Uterus (tissue), 4 donors: ENCODE measurements at places on chromosomes 3 and 15. TPM values are rescaled to one million over a fixed set of nuclear protein-coding genes. Genes with fewer than 3 reads are reported as not detected.
A peak's percentile ranks its signal among the peaks of the same experiment; 100 is the strongest.

GP9 gene
- total RNA-seq: not detected

IL17RB gene
- not detected for total RNA-seq

GPR15 gene
- not detected for total RNA-seq

ACKR2 gene
- 3.1 TPM for total RNA-seq

SCN11A gene
- total RNA-seq: not detected

NTRK3 gene
- total RNA-seq: 6.9 TPM

- H3K27me3 ChIP-seq: no peaks in the 10 kb centered on the region
- H3K4me1 ChIP-seq: no peaks in the 10 kb centered on the region
- no peak overlapping the region for H3K4me3 ChIP-seq
- no peaks in the 10 kb centered on the region for H3K36me3 ChIP-seq
- DNase-seq: no peak
- no peak overlapping the region for H3K27ac ChIP-seq
These were observed 109.1 kb downstream of the BDH1 start for GRCh38 chr3:197446700-197447056.

DNA sequence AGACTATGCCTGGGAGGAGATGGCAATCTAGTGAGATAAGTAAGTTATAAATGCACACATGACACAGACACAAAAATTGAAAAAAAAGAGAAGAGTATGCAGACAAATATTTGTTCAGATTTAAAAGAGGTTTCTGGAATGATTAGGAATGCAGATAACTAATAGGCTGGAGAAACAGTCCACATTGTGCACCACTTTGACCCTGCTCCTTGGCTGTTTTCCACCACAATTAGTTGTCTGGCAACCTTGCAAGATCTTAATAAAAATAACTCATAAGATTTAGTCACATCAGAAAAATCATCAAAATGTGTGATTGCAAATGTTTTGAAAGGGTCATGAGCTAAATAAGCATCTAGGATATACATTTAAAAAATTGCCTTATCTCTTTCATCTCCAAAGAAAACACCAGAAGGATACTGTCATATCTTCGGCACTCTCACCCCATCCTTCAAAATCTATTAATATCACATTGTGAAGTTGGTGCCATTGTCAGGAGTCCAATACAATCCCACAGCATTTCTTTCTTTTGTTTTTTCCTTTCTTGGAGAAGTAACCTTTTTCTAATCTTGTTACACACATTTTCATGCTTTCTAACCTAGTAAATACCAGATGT lies 153.7 kb upstream of the KCNMB2 start:
- H3K27ac ChIP-seq: no peak overlapping the region
- no peak for DNase-seq
- no peaks in the 10 kb centered on the region for H3K27me3 ChIP-seq
- no peak overlapping the region for H3K4me3 ChIP-seq

- no peaks in the 10 kb centered on the region for H3K27me3 ChIP-seq
- peaks cover 5% of the 10 kb centered on the region for H3K4me1 ChIP-seq
- peak overlapping the region; percentile 48 for H3K27ac ChIP-seq
- DNase-seq: no peak
- no peaks in the 10 kb centered on the region for H3K36me3 ChIP-seq
These were observed 150.8 kb upstream of the DPH6 start for GRCh38 chr15:35696767-35697231.

GRCh38 chr15:95409626-95410310 lies 920.7 kb upstream of the NR2F2 start:
- H3K27ac ChIP-seq: no peak overlapping the region
- H3K4me1 ChIP-seq: no peaks in the 10 kb centered on the region
- H3K4me3 ChIP-seq: no peak overlapping the region
- H3K36me3 ChIP-seq: no peaks in the 10 kb centered on the region

DNA sequence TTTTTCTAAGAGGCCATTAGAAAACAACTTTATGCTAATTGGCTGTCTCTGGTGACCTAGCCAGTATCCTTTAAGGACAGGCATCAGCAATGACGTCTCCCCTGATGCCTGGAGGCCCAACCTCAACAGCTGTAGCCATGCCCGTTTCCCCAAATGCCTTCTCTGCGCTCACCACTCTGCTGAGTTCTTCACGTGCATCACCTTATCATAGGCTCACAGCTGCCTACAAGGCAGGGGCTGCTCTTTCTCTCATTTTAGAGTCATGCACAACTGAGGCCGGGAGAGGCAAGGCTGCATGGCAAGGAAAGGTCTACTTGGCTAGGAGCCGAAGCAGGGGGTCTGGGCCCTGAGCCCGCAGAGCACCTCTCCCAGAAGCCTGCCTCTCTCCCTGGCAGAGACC lies 43.9 kb upstream of the SEC13 start:
- no peaks in the 10 kb centered on the region for H3K4me1 ChIP-seq
- no peaks in the 10 kb centered on the region for H3K36me3 ChIP-seq
- no peak for DNase-seq
- H3K4me3 ChIP-seq: no peak overlapping the region

- DNase-seq: no peak
- peaks cover 2% of the 10 kb centered on the region for H3K4me1 ChIP-seq
- H3K4me3 ChIP-seq: no peak overlapping the region
- no peaks in the 10 kb centered on the region for H3K27me3 ChIP-seq
- H3K27ac ChIP-seq: peak overlapping the region; percentile 81
- H3K36me3 ChIP-seq: no peaks in the 10 kb centered on the region
These were observed 28.7 kb upstream of the TRAK1 start for GRCh38 chr3:42062464-42062863.

DNA sequence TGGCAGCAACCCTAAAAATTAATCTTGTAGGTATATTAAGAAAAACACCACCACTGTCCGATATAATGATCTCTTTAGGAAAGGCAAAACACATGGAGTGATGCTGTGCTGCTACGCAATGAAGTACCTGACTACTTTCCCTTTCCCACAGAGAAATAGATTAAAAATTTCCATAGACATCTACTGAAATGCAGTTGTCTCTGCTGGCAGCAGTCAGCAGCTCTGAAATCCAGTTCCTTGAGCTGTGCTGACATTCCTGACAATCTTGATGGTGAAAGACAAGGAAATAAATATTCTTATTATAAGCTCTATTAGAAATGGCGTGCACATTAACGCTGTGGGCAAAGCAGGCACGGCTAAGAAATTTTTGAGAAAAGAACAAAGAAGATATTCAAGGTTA lies 287.6 kb downstream of the IL5RA start:
- no peak overlapping the region for H3K4me3 ChIP-seq
- H3K27me3 ChIP-seq: no peaks in the 10 kb centered on the region
- H3K4me1 ChIP-seq: no peaks in the 10 kb centered on the region
- no peak overlapping the region for H3K27ac ChIP-seq
- no peaks in the 10 kb centered on the region for H3K36me3 ChIP-seq
- no peak for DNase-seq

- no peaks in the 10 kb centered on the region for H3K4me1 ChIP-seq
- no peak overlapping the region for H3K4me3 ChIP-seq
- H3K36me3 ChIP-seq: no peaks in the 10 kb centered on the region
- DNase-seq: no peak
- no peak overlapping the region for H3K27ac ChIP-seq
- H3K27me3 ChIP-seq: no peaks in the 10 kb centered on the region
These were observed 8.9 kb downstream of the PRKCD start for GRCh38 chr3:53169832-53170324.

- H3K27me3 ChIP-seq: no peaks in the 10 kb centered on the region
These were observed 133.2 kb upstream of the TOPAZ1 start for GRCh38 chr3:44108481-44108880.

GRCh38 chr3:71102111-71102983 lies 481.2 kb downstream of the FOXP1 start:
- peaks cover 12% of the 10 kb centered on the region for H3K4me1 ChIP-seq
- DNase-seq: no peak
- peak overlapping the region; percentile 37 for H3K27ac ChIP-seq

DNA sequence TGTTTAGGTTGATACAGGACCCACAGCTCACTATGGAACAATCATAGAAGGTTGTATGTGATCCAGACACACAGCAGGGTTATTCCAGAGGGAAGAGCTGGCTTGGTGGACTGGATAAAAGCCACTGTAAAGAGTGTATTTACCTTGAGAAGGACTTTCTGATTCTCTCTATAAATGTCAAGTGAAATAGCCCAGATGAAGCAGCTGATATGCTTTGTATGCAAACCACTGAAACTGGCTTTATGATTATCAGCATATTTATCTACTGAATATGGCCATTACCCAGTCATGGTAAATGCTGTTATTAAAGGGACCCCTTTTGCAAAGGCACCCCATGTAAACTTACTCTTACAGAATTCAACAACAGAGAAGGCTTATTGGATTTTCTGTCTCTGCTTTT lies 28.1 kb downstream of the C3orf80 start:
- no peaks in the 10 kb centered on the region for H3K4me1 ChIP-seq
- H3K36me3 ChIP-seq: no peaks in the 10 kb centered on the region
- no peak for DNase-seq
- no peaks in the 10 kb centered on the region for H3K27me3 ChIP-seq
- no peak overlapping the region for H3K4me3 ChIP-seq

DNA sequence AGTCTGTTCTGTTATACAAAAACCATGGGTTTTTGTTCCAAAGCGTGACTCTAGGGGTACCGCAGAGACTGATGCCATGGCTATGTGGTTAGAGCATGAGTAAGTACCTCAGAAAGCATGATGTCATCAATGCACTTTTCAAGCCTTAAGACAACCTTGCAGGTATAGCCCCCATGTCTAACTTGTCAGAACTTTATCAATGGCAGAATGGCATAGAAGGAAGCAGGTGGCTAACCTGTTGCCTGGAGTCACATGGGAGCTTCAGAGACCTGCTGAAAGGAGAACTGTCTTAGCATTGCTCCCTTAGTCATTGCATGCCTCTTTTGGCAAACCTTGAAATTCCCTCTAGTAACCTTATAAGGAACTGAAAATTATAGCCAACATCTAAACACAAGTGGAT lies 52.5 kb downstream of the EOMES start:
- no peak for DNase-seq
- no peaks in the 10 kb centered on the region for H3K36me3 ChIP-seq
- H3K27ac ChIP-seq: no peak overlapping the region

DNA sequence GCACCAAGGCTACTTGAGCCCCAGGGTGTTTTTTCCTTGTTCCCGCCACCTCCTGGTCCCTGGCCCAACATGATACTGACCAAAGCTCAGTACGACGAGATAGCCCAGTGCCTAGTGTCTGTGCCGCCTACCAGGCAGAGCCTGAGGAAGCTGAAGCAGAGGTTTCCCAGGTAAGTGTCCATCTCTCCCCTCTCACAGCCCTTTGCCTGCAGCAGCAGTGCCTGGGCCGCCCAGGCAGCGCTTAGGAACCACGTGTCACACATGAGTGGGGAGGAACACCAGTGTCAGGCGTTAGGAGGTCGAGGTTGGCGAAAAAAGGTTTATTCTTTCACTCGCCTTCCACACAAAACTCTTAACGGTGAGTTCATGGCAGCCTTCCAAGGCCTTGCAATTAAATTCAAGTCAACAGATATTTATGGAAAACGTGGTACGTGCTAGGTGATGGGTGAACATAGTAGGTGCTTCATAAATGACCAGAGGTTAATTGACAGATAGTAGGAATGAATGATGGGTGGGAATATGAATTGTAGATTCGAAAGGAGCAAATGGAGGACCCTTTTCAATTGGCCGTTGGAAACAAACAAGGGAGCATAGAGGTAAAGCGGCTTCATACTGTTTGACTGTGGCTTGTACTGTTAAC lies 486 bp downstream of the CDIN1 start:
- no peaks in the 10 kb centered on the region for H3K27me3 ChIP-seq
- peak overlapping the region; percentile 89 for H3K27ac ChIP-seq
- H3K4me3 ChIP-seq: peak overlapping the region; percentile 82
- DNase-seq: no peak
- no peaks in the 10 kb centered on the region for H3K4me1 ChIP-seq

- H3K4me1 ChIP-seq: no peaks in the 10 kb centered on the region
- H3K27me3 ChIP-seq: no peaks in the 10 kb centered on the region
- H3K4me3 ChIP-seq: no peak overlapping the region
- no peak for DNase-seq
These were observed 616.7 kb upstream of the NAALADL2 start for GRCh38 chr3:174242311-174243041.

GRCh38 chr15:101702077-101702476 lies 22.2 kb downstream of the TARS3 start:
- H3K36me3 ChIP-seq: no peaks in the 10 kb centered on the region
- no peaks in the 10 kb centered on the region for H3K27me3 ChIP-seq
- no peak overlapping the region for H3K27ac ChIP-seq
- no peaks in the 10 kb centered on the region for H3K4me1 ChIP-seq

DNA sequence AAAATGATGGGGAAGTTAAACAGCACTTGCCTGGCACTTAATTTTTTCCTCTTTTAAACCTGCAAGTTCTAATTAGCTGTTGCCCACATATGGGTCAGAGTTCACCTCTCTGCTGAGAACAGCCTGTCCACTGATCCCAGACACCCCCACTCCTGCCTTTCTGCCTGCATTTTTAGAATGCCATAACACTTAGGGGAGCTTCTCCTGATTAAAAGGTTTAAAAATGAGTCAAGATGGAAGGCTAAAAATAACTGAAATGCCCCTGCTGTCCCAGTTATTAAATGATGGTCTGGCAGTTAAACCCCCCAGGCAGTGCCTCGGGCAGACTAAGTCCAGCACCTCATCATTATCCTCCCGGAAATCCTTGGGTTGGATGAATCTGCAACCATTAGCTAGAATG lies 913.6 kb upstream of the ARPP21 start:
- no peaks in the 10 kb centered on the region for H3K4me1 ChIP-seq
- no peaks in the 10 kb centered on the region for H3K27me3 ChIP-seq
- no peak overlapping the region for H3K4me3 ChIP-seq
- no peaks in the 10 kb centered on the region for H3K36me3 ChIP-seq
- DNase-seq: no peak
- no peak overlapping the region for H3K27ac ChIP-seq

DNA sequence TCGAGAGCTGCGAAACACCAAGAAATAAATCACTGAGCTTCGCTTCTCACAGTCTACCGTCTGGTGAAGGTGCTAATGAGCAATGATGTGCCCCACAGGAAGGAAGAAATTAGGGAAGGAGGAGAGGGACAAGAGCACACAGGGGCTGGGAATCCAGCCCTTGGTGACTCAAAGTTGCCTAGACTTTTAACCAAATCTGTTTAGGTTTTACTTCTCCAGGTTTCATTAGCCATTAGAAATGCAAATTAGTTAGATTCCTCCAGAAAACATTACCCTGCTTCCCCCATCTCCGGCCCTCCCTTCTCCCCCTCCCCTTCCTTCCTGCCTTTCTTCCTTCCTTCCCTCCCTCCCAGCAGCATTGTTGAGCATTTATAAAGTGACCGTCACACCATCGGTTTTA lies 59.3 kb upstream of the UBE2E1 start:
- H3K27ac ChIP-seq: no peak overlapping the region
- no peaks in the 10 kb centered on the region for H3K4me1 ChIP-seq
- H3K27me3 ChIP-seq: no peaks in the 10 kb centered on the region
- H3K4me3 ChIP-seq: no peak overlapping the region
- DNase-seq: no peak

- H3K36me3 ChIP-seq: no peaks in the 10 kb centered on the region
- no peaks in the 10 kb centered on the region for H3K27me3 ChIP-seq
- no peak overlapping the region for H3K27ac ChIP-seq
- no peak overlapping the region for H3K4me3 ChIP-seq
These were observed 34.7 kb downstream of the ADAMTS9 start for GRCh38 chr3:64653101-64653500.
